Activated CD4-positive, alpha-beta memory T cell treated with anti-CD3 and anti-CD28 coated beads for 36 hours (primary cell): ENCODE measurements at places on chromosomes 7 and 10. TPM values are rescaled to one million over a fixed set of nuclear protein-coding genes. Genes with fewer than 3 reads are reported as not detected.

- peaks cover 27% of the 10 kb centered on the region for H3K4me1 ChIP-seq
- no peak for DNase-seq
- H3K36me3 ChIP-seq: peaks cover 2% of the 10 kb centered on the region
- H3K27ac ChIP-seq: no peak overlapping the region
- H3K4me3 ChIP-seq: no peak overlapping the region
- no peaks in the 10 kb centered on the region for H3K27me3 ChIP-seq
Observed at GRCh38 chr10:60606343-60607080, 171.8 kb upstream of the CDK1 start.

DNA sequence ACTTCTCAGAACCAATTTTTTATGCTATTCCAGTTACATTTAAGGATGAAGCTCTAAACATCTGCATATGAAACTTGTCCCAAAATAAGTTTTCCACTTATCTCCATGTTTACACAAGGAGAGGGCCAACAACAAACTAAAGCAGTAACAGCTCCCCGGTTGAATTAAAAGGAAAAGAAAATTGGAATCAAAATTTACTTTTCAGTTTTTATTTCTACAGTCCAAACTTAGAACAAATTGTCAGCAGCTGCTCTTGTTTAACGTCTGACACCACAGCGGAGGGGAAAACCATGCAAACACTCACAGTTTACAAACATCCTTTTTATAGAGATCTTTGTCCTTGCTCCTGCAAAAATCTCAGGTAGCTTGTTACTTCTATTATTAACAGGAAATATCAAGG lies 101.3 kb downstream of the COL28A1 start:
- no peaks in the 10 kb centered on the region for H3K4me1 ChIP-seq
- DNase-seq: no peak
- no peaks in the 10 kb centered on the region for H3K36me3 ChIP-seq
- no peak overlapping the region for H3K27ac ChIP-seq
- H3K4me3 ChIP-seq: no peak overlapping the region

GRCh38 chr7:63040336-63040735 lies 958.3 kb upstream of the ZNF722 start:
- no peak overlapping the region for H3K4me3 ChIP-seq
- H3K27ac ChIP-seq: no peak overlapping the region
- H3K36me3 ChIP-seq: no peaks in the 10 kb centered on the region
- no peaks in the 10 kb centered on the region for H3K4me1 ChIP-seq

GRCh38 chr10:92737484-92737883 lies 47.7 kb downstream of the HHEX start:
- peaks cover 13% of the 10 kb centered on the region for H3K27me3 ChIP-seq
- no peak overlapping the region for H3K4me3 ChIP-seq
- DNase-seq: no peak
- H3K27ac ChIP-seq: no peak overlapping the region

DNA sequence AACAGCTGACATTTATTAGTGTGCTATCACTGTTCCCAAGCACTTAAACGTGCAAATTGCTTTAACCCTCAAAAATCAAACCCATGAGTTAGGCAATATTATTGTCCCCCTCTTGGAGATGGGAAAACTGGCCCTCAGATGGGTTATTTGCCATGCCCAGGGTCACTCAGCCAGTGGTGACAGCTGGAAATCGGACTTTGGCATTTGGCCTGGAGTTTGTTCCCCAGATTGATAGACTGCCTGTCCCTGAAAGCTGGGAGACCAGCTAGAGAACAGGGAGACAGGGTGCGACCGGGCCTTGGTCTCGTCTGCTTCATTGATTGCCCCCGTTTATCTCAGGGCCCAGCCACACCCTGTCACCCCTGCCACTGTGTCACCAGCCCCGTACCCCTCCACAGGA lies 366.3 kb upstream of the GALNT17 start:
- no peaks in the 10 kb centered on the region for H3K27me3 ChIP-seq
- H3K4me3 ChIP-seq: no peak overlapping the region
- no peak for DNase-seq
- peaks cover 2% of the 10 kb centered on the region for H3K36me3 ChIP-seq

- H3K36me3 ChIP-seq: peaks cover 12% of the 10 kb centered on the region
- DNase-seq: no peak
- no peak overlapping the region for H3K4me3 ChIP-seq
- peaks cover 20% of the 10 kb centered on the region for H3K4me1 ChIP-seq
- H3K27me3 ChIP-seq: no peaks in the 10 kb centered on the region
Observed at GRCh38 chr10:60208676-60209269, 180.9 kb downstream of the ANK3 start.

- no peak for DNase-seq
- H3K27ac ChIP-seq: no peak overlapping the region
- H3K36me3 ChIP-seq: no peaks in the 10 kb centered on the region
- no peaks in the 10 kb centered on the region for H3K4me1 ChIP-seq
Observed at GRCh38 chr10:77670817-77671443, 33.3 kb upstream of the KCNMA1 start.

COL17A1 gene
- total RNA-seq: not detected

IKZF1 gene
- total RNA-seq: 207 TPM

HOXA3 gene
- not detected for total RNA-seq

PROSER2 gene
- 0.24 TPM for total RNA-seq
